ENCODE measurements at places on chromosomes 3 and 15.

DNA sequence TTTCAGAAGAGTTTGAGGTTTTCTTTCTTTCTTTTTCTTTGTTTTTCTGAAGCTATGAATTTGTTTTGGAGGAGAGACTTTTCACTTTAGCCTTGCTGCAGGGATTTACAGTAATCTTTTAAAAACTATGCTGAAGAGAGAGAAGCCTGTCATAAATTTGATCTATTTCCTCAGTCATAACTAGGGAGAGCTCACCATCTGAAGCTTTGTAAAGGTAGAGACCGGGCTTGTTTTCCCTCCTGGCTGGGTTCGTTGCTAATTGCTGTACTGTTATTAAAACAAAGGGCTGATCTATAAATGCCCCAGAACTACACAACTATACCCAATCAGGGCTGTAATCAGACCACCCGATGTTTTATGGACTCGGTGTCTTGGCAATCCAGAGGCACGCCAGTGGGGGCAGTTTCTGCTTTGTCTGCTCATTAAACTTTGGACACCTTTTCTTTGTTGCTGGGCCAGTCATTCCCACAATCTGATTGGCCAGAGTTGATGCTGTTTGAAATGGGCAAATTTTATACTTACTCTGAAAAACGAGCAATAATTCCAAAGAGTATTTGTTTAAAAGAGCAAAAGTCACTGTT, 164.3 kb downstream of the CACNA1D start:
- no peak for DNase-seq

GRCh38 chr3:140914384-140914945, 27.2 kb upstream of the SLC25A36 start:
- DNase-seq: no peak

DNA sequence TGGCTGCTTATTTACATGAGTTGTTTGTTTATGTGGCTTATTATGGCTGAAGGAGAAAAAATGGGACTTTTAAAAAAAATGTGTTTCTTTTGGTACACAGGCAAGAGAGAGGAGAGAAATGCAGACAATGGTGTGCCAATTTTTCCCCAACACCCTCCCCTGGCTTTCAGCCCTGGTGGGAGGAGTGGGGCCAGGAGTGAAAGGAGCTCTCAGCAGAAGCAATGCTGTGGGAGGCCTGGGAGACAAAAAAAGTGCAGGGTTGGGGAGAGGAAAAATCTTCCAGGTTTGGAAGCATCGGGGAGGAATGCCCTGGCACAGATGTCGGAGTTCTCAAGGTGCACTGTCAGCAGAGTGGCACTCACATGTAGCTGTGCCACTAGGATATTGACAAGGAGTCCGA, 117.7 kb upstream of the FOXB1 start:
- DNase-seq: no peak

GRCh38 chr3:9026320-9027045, 63.2 kb upstream of the RAD18 start:
- DNase-seq: no peak

- no peak for DNase-seq
Measured at GRCh38 chr3:8668216-8668615, 23.6 kb upstream of the SSUH2 start.

DNA sequence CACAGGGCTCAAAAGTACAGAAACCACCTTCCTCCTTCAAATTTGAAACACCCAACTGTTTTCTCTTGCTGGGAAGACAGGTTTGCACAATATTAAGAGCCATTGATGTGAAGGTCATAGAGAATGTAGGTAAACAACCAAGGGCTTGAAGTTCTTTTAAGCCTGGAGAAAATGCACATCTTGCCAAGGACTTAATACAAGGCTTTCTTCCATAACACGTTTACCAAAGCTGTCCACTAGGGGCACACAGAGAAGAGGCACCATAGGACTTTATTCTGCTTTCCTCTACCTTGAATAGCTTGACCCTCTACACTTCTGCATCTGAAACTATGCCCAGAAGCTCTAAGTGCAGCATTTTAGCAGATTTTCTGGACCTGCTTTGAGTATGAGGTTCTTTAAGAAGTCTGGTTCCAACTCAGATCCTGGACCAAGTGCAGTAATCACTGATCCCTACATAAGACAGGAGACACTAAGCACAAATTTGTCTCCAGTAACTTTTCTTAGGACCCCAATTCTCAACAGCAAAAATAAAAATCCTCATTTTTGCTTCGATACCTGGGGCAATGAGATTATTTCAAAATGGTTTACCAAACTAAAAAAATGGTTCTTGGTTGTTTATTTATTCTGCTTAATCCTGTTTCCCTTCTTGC, 138.0 kb downstream of the FBN1 start:
- DNase-seq: peak; percentile 80

DNA sequence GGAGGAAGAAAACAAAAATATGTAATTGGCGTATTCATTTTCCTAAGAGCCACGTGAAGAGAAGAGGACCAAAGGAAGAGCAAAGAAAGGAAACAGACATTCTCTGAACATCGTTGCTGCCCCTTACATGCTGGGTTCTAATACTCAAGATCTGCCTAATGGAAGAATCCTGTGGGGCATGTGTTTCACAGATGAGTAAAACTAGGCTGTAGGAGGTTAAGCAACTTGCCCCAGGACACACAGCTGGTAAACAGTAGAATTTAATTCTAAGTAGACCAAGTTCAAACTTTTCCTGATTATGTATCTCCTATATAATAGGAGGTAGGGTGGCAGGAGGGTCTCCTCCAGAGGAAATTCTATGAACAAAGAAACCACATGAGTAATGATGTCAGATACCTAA, 106.1 kb upstream of the TNFAIP8L3 start:
- DNase-seq: no peak

DNA sequence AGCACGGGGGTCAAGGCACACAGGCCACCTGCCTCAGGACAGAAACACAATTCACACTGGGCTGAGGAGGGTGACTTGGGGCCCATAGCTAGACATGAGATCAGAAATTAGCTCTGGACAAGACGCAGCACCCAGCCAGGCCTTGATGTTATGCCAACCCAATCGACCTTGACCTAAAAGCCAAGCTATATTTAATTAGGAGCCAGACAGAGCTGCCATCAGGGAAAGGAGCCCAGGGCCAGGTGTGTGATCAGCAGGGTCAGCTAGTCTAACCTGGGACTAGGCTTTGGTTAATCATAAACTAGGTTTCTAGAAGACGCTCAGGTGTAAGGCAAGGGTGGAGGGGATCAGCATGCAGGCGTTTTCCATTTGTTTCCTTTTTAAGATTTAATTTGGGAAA, 23.9 kb upstream of the SLC25A36 start:
- DNase-seq: no peak

DNA sequence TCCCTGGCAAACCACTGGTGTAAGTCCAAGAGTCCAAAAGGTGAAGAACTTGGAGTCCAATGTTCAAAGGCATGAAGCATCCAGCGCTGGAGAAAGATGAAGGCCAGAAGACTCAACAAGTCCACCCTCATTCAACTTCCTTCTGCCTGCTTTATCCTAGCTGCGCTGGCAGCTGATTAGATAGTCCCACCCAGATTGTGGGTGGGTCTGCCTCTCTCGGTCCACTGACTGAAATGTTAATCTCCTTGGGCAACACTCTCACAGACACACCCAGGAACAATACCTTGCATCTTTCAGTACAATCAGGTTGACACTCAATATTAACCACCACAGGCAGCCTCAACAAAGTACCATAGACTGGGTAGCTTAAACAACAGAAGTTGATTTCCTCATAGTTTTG, 245.9 kb upstream of the IGF1R start:
- no peak for DNase-seq

GRCh38 chr3:55466526-55466925, 20.6 kb downstream of the WNT5A start:
- no peak for DNase-seq

DNA sequence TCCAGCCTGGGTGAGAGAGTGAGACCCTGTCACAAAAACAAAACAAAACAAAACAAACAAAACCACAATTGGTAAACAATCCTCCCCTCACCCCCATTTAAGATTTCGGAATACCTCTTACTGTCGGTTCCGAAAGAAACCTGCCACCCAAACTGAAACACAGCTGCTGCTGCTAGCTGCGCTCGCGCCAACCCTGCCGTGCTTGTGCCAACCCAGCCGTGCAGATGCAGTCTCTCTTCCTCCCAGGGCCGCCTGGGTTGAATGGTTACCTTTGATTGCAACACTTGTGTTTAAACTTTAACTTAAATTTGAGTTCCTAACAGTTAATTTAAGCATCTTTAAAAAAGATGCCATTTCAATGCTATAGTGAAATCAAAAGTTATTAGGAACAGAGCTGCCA, 28.5 kb upstream of the SPTBN5 start:
- no peak for DNase-seq

DNA sequence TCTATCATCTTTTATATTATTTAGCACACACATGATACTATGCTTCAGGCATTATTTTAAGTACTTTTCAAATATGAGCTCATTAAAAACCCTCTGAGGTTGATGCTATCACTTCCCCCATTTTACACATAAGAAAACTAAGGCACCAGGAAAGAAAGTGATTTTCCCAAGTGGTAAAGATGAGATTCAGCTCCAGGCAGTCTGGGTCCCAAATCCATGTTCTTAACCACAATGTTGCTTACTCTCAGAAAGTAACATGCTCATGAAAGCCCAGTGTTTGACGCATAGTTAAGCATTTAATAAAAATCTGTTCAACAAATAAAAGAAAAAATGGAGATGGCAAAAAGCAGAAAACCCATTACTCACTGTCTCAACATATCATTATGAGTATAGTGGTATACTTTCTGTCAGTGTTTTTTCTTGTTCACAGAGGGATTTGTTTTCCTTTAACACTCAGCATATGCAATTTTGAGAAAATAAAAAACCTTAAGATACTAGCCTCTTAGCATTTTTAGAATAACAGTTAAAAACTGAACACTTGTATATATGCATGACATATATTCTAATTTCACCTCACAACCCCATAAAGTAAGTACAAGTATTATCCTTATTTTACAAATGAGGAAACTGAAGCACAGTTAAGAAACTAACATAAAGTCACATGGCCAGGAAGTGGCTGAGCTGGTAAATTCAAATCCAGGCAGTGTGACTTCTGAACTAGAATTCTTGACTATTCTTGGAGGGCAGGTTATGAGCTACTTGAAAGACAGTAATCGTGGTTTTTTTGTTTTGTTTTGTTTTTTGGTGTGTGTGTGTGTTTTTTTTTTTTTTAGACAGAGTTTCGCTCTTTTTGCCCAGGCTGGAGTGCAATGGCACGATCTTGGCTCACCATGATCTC, 10.4 kb downstream of the PEAK1 start:
- no peak for DNase-seq

- no peak for DNase-seq
Measured at GRCh38 chr3:18838758-18839157, 309.6 kb upstream of the KCNH8 start.

GRCh38 chr3:125443923-125444322, 68.8 kb upstream of the ZNF148 start:
- DNase-seq: no peak

GRCh38 chr3:2094941-2095340, 3.7 kb upstream of the CNTN4 start:
- no peak for DNase-seq

DNA sequence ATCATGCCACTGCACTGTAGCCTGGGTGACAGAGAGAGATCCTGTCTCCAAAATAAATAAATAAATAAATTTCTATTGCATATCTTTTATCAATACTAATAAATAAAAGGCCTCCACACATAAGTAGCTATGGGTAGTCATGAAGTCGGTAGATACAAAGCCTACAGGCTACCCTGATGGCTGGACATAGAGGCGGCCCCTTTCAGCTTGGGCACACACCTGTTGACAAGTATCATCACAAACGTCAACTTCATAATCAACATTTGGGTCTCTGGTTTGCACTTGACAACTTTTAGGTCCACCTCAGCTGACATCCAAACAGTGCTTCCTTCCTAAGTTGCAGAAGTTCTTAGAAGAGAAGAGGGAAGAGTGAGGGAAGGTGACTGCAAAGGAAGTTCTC, 53.4 kb downstream of the ITGA11 start:
- DNase-seq: no peak

DNA sequence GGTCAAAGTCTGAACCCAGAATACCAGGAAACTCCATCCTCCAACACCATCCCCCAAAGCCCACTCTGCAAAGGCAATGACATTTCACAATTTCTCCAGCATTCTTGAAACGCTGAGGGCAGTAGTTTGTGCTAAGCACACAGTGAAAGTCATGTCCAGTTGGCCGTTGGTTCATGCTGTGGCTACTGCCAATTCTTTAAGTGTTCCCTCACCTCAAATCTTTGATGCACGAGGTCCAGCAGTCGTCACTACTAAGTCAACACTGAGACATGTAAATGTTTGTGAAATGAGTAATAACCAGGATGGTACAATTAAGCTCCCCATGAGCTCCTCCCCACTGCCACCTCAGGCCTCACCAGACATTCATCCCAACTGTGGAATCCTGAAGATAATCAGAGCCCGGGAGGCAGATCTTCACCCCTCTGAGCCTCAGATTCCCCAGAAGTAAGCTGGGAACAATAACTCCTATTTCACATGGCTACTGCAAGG, 7.0 kb downstream of the SUCLG2 start:
- no peak for DNase-seq

- DNase-seq: peak; percentile 90
Measured at GRCh38 chr15:44712346-44713005, 1.2 kb downstream of the B2M start.

DNA sequence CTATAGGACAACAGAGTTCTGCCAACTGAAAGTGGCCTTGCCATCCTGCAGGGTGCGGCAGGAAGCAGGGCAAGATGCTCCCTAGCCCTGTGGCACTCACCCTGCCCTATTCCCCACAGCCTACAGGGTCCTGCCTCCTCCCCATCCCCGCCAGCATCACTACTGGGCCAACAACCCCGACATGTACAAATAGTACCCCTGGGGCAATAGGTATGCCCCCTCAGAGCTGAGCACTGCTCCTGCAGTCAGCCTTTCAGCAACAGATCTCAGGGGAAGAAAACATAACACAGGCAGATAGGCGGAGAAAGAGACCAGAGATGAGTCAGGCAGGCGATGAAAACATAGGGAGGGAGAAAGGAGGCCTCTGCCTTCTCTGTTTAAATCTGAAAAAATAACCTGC, 74.7 kb downstream of the XXYLT1 start:
- DNase-seq: no peak

Measured in hematopoietic multipotent progenitor cell treated with erythropoietin and hydrocortisone succinate and interleukin-3 and kit ligand, for 8 days (in vitro differentiated cells).